ENCODE measurements at places on chromosomes 13 and 19. TPM values are rescaled to one million over a fixed set of nuclear protein-coding genes. Genes with fewer than 3 reads are reported as not detected.

Gene HSPBP1
- 35.5 TPM for total RNA-seq

Gene FLT3LG
- 9.5 TPM for total RNA-seq

Gene HTR2A
- not detected for total RNA-seq

Gene MPV17L2
- 19.9 TPM for total RNA-seq

Gene ZNF66
- total RNA-seq = 5.8 TPM
